Stromal cell of bone marrow (primary cell): ENCODE measurements at places on chromosomes 11 and 22.

- DNase-seq = no peak
Measured at GRCh38 chr11:126290887-126291286, 8.0 kb downstream of the TIRAP start.

DNA sequence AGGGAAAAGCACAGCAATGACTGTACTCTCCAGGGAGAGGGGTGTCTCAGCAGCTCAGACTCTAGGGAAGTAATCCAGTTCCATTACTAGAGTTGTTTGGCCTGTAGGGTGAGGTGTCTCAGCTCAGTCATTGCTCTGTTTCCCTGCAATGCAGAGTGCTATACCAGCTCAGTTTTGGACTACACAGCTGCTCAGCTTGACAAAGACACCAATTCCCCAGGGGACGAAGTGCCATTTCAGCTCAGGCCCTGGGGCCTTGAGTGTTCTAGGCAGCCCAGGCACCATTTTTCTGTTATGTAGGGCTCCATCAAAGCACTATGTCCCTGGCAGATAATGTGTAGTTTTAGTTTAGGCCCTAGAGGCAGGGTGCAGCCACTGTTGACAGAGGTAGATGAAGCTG is 18.2 kb downstream of the CALCB start:
- no peak for DNase-seq

GRCh38 chr11:125871391-125872137 is 15.9 kb upstream of the HYLS1 start:
- no peak for DNase-seq

DNA sequence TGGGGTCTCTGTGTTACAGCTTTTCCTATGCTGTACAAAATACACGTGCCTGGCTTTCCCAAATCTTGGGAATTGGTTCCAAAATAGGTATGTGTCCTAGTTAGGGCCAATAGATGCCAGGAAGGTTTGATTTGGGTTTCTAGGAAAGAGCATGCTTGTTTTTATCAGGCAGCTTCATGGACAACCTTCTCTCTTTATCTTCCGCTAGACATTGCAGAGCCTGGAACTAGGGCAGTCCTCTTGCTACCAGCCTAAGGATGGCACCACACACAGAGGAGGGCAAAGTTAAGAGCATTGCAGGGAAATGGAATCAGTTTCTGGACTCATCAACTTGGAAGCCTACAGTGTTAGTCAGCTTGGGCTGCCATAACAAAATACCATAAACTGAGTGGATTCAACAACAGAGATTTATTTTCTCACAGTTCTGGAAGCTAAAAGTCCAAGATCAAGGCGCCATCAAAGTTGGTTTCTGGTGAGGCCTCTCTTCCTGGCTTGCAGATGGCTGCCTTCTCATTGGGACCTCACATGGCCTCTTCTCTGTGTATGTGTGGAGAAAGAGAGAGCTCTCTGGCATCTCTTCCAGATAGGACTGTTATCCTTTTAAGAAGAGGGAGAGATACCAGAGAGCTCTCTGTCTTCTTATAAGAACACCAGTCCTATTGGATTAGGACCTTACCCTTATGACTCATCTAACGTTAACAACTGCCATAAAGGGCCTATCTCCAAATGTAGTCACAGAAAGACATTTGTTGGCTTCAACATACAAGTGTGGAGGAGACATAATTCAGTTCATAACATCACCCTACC is 27.3 kb upstream of the CREB3L1 start:
- no peak for DNase-seq

DNA sequence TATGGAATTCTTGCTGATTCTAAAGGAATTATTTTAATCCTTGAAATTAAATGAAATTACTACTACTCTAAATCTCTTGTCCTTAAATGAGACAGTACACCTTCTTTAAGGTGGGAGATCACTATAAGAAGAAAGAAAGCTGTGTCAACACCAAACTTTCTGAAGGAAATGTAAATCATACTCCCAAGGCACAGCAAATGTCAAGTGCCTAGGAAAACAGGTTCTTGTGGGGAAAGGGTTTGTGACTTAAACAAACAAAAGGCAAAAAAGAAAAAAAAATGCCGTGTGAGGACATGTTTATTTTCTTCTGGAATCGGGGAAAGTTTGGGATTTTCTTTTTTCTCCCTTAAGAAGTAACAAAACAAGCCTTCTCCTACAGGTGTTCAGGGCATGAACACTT is 745.1 kb downstream of the DLG2 start:
- no peak for DNase-seq

DNA sequence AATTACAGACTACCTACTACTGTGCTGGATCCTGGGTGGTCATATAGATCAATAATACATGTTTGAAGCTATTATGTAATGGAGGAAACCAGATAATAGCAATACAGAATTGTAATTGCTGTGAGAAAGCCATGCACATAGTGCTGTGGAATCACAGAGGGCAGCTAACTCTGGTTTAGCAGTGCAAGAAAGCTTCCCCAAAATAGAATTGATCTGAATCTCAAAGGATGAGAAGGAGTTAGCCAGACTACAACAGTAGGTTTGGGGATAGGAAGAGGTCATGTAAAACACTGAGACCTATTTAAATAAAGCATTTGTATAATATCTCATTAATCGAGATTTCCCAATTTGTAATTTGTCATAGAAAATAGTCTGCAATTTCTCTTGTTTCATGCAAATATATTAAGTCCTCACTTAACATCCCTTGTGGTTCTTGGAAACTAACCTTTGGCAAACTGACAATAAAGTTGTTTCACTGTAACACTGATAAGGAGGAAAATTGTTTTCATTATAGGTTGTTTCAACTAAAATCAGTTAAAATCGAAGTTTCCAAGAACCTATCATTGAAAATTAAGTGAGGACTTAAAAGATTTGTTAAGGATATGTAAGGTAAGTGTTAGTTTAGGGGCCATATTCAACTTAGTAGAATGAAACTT is 7.6 kb downstream of the C11orf58 start:
- DNase-seq = no peak

DNA sequence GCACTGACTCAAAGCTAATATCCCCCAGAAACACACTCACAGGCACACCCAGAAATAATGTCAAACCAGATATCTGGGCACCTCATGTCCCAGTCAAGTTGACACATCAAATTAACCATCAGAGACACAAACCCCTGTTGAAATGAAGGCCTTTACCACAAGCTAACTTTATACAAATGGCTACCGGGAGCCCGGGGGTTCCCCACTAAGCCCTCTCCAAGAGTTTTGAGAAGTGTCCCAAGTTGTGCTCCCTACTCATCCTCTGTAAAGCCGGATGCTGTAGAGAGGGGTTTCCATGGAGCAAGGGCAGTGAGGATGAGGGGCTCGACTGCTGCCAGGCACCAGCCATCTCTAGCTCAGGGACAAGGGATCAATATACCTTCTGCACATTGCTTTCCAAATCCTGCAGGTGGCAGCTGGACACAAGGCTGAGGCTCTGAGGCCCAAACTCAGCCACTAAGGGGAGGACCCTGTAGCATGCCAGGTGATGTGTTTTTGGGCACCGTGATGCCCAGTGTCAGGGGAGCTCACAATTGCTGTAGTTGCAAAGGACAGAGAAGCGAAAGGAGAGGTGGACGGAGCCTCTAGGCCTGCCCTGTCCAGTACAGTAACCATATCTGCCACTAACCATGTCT is 145.7 kb downstream of the TTC17 start:
- DNase-seq = no peak

DNA sequence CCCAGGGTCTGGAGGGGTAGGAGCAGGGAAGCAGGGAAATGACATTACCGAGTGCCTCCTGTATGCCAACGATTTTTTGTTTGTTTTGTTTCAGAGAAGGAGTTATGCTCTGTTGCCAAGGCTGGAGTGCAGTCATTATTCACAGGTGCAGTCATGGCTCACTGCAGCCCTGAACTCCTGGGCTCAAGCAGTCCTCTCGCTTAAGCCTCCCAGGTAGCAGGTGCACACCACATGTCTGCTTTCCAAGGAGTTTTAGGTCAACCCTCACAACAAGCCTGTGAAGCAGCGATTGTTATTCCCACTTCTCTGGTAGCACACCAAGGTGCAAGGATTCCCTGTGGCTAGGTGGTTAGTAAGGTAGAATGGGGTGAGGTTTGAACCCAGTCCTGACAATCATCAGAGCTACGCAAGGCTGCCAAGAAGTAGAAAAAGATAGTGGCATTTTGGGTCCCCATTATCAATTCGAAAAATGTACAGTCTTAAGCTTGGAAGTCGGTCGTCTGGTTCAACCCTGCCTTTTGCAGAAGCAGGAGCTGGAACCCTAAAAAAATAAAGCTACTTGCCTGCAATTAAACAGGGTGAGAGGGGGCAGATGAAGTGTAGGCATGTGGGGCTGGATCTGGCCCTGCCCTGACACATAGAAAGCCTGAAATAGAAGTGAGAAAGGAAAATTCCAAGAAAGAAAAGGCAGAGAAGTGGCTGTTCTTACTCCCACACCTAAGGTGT is 9.1 kb downstream of the UCP3 start:
- no peak for DNase-seq

- DNase-seq = no peak
Measured at GRCh38 chr11:67548555-67549110, 25.4 kb upstream of the CABP2 start.

DNA sequence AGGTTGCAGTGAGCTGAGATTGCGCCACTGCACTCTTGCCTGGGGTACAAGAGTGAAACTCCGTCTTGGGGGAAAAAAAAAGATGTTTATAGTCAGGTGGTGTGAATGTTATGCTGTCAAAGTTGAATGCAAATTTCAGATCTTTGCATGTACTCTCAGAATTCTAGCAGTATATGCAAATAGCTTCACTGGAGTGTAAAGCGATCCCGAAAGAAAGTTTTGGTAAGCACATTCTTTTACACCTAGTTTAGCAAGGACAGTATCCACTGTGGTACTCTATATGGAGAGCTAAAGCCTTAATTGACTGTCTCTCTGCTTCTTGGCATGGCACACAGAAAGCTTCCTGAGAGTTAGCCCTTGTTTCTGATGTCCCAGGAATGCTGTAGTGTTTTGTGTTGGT is 4.0 kb downstream of the JAM3 start:
- DNase-seq = no peak

DNA sequence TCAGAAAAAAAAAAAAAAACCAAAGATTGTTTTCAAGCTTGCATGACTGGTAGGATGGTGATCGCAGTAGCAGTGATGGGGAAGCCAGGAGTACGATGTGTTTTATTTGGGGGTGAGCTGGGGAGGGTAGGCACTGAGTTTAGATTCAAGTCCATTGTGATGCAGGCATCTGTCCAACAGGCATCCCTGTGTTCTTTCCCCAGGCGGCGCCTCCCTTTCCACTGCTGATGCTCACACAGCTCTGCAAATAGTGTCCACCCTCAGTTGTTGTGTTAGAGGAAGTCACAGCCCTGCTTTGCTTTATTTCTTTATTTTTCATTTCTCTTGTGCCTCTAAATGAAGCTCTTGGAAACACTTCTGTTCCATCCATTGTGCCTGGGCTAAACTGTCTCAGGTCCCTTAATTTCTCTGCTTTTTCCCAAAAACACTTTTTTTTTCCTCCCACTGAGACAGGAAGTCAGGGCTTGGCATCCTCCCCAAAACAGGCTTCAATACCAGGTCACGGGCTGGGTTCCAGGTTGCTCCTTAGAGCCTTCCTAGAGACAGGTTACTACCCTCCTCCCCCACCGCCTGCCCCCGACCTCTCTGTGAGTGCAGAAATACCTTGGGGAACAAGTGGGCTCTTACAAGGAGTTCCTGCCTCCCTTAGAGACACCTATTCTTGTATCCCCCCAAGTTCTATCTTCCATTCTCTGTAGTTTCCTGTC is 38.6 kb upstream of the HSPA8 start:
- no peak for DNase-seq

GRCh38 chr11:92793189-92793588 is 176.3 kb upstream of the MTNR1B start:
- no peak for DNase-seq

DNA sequence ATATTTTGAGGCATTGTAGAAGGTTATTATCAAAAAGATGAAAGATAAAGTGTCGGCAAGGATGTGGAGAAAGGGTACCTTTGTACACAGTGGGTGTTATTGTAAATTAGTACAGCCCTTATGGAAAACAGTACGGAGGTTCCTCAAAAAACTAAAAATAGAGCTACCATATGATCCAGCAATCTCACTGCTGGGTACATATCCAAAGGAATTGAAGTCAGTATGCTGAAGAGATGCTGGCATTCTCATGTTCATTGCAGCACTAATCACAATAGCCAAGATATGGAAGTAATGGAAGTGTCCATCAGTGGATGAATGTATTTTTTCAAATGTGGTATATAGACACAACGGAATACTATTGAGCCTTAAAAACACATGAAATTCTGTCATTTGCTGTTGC is 15.1 kb upstream of the MTMR3 start:
- no peak for DNase-seq

DNA sequence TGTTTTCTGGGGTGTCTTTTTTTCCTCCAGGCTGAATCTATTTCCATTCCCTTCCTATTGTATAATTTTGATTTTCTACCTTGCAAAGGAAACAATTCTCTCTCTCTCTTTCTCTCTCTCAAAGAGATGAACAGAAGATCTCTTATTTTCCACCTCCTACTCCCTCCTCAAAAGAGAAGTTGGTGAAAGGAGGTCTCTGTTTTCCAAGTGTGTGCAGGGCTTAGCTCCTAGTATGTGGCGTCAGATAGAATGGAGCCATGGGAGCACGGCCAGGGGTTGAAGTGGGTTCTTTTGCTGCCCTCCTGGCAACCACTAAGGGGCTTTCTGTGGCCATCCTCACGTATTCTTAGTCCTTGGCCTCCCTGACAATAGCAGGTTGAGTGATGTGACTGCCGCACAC is 480 bp downstream of the TRIM34 start:
- no peak for DNase-seq

- DNase-seq = no peak
Measured at GRCh38 chr11:125299061-125299615, 134.6 kb downstream of the PKNOX2 start.

DNA sequence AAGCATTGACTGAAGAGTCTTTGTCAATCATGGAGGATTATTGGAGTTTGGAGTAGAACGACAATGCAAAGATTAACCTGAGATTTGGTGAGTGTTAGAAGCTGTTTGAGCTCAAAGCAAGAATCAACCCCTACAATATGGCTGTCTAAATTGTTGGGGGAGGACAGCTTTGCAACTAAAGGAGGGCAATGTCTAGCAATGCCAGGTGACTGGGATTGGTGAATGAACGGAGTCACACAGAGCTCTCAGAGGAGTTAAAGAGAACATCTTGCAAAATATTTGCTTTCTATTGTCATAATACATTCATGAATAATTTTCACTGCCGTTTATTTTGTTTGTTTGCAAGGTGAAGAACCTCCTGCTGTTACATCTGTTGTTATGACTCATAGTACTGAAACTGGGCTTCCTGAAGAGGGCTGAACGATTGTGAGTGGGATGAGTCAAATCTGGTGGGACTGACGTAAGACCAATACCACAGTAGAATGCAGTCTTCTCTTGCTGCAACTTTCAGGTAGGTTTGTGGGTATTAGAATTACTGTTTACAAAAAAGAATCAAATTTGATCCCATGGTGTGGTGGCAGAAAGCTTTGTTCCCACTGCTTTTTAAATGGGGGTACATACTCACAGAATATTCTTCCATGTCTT is 281.9 kb downstream of the CADM1 start:
- no peak for DNase-seq

DNA sequence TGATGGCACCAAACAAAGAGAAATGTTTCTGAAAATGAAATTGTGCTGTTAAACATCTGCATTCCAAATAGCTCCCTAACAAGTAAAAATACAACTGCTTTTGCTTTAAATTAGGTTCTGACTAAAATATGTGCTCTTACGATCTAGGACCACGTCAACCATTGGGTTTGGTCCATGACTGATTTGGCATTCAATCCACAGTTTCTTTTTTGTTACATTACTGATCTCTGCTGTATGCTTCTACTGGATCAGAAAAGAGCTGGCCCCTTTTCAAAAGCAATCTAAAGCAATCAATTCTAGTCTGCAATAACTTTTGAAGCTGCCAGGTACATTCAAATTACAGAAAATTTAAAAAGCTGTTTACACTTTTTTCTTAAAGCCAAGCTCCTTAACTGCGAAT is 1047.1 kb upstream of the CCDC90B start:
- peak; percentile 35 for DNase-seq
